Stimulated activated CD4-positive, alpha-beta T cell treated with anti-CD3 and anti-CD28 coated beads, Interleukin-2, amount 100 ng/mL, for 24 hours (primary cell): ENCODE measurements at places on chromosomes 7 and 10.

DNA sequence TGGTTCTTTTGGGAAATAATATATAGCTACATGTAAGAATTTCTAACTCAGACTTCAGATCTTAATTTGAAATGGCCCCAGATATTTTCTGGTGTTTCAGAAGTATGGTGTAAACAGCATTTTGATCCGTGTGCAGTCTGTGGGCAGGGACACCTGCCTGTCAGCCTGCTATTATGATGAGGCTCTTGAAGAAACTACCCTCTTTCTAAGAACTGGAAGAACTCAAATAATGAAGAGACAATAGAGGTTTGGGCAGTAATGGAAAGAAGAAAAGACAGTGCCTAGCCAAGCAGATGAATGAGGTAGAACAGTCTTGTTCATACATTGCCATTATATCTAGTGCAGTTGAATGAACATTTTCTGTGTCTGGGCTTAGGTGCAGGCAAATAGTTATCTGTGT lies 256.6 kb downstream of the ARHGAP21 start:
- DNase-seq: no peak

DNA sequence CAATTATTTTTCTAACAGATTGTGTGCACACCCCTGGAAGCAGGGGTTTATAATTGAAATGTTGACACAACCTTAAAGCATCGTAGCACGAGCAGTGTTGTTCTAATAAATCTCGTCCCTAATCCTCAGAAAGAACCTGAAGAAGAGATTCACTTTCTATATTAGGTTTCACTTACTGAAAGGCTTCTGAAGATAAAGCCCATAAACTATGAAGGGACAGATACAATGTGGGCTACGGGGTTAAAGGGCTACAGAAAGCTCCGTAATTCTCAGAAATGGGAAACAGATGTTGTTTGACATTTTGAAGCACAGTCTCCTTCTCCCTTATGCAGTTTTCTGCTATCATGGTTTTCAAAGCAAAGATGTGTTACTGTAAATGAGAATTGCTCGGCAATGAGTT lies 479.6 kb downstream of the GATA3 start:
- no peak for DNase-seq

- DNase-seq: no peak
Measured at GRCh38 chr10:121448766-121449421, 149.3 kb downstream of the FGFR2 start.

DNA sequence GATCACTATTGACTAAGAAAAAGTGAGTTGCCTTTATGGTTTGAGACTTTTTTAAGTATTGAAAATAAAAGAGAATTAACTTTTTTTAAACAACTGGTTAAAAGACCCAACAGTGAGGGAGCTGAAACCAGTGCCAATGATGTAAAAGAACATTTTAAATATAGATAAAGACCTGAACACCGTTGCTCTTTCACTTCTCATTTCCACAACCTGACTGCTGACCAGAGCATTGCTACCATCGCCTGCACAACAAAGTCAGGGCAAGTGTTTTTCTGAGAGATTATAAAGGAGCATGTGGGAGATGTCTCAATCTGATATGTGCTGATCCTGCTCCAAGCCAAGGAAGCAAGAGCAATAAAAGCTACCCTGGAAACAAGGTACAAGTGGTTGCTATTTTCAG lies 34.7 kb downstream of the IMMP2L start:
- no peak for DNase-seq

- no peak for DNase-seq
Measured at GRCh38 chr7:29995652-29996051, 6.1 kb upstream of the SCRN1 start.
